Mesenchymal stem cell (in vitro differentiated cells and primary cell): ENCODE measurements at places on chromosomes 5 and 9.

- no peak overlapping the region for H3K4me3 ChIP-seq
- DNase-seq: no peak
- no peak overlapping the region for H3K27ac ChIP-seq
- H3K27me3 ChIP-seq: no peaks in the 10 kb centered on the region
- H3K4me1 ChIP-seq: no peaks in the 10 kb centered on the region
Observed at GRCh38 chr5:28903643-28904042, 1865.3 kb upstream of the CDH9 start.

DNA sequence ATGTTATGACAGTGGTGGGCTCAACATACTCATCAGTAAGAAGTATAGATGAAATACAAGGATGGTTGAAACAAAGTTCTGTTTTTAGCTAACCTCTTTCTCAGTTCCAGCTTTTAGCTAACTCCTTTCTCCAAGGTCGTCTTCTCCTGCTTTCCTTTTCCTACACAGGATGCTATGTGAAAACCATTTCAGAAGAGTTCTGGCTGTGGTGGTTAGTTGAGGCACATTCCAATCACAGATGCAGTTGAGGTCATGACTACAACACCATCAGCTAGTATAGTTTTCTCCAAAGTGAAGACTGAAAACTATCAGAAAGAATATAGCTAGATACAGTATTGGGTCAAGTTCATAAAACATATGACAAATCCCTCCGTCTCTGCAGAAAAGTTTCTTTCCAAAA lies 477.7 kb upstream of the C9orf72 start:
- H3K27me3 ChIP-seq: no peaks in the 10 kb centered on the region
- peak; percentile 4 for DNase-seq

- DNase-seq: no peak
- H3K27me3 ChIP-seq: no peaks in the 10 kb centered on the region
- H3K27ac ChIP-seq: no peak overlapping the region
- no peaks in the 10 kb centered on the region for H3K36me3 ChIP-seq
- no peak overlapping the region for H3K4me3 ChIP-seq
Observed at GRCh38 chr5:114838937-114839336, 330.8 kb downstream of the TRIM36 start.

DNA sequence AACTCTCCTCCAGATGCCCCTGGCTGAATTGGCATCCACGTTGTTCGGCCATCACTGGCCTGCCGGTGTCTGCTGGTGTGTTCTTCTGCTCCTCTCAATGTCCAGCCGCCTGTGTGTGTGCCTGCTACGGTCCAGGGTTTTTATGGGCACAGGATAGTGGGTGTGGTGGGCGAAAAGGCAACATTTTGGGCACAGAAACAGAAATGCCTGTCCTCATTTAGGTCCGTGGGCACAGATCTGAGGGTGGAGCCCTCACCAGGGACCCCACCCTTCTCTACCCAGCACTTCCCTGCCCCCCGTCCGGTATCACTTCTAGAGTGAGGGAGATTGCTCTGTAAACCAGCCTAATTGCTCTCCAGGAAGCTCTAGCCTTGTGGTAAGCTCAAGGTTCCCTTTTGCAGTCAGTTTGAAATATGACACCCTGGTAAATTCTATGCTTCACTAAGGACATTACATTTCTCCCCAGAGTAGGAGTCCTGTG lies 410.1 kb downstream of the MAT2B start:
- no peak overlapping the region for H3K27ac ChIP-seq
- no peaks in the 10 kb centered on the region for H3K36me3 ChIP-seq
- H3K4me3 ChIP-seq: no peak overlapping the region
- H3K27me3 ChIP-seq: no peaks in the 10 kb centered on the region
- H3K4me1 ChIP-seq: no peaks in the 10 kb centered on the region

- no peak overlapping the region for H3K27ac ChIP-seq
- H3K27me3 ChIP-seq: no peaks in the 10 kb centered on the region
- DNase-seq: no peak
Observed at GRCh38 chr9:80177949-80178480, 606.2 kb downstream of the TLE4 start.

DNA sequence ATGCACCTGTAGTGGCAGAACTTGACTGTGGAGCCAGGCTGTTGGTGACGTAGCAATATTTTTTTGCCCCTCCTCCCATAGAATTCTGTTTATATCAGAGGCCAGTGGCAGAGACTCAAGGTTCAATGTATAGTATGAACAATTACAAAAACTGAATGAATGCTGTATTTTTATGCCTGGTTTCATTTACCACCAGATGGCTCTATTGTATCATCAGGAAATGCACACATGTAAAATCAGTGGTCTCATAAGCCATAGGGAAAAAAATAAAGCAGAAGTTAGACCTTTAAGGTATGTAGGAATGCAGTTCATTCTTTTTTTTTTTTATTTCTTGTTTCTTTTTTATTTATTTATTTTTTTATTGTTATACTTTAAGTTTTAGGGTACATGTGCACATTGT lies 43.6 kb downstream of the CCDC192 start:
- no peaks in the 10 kb centered on the region for H3K4me1 ChIP-seq
- no peak overlapping the region for H3K27ac ChIP-seq
- peak; percentile 39 for DNase-seq
- no peaks in the 10 kb centered on the region for H3K27me3 ChIP-seq
- no peak overlapping the region for H3K4me3 ChIP-seq

DNA sequence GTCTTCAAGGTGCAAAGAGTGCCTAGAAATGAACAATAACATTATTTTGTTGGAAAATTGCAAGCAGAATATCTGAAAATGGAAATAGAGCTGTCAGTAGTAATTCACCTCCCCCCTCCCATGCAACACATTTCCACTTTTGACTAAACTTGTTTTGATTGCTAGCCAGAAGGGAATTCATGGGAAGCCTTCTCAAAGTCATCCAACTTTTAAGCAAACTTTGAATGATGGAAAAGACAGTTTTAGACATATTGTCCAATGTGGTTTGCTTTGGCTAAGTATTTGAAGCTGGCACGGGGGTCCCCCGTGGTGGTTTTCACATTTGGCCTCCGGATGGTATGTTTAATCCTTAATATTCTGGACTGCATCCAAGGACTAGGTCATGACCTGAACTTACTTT lies 7.5 kb downstream of the NR2F1 start:
- no peak overlapping the region for H3K27ac ChIP-seq
- no peak overlapping the region for H3K4me3 ChIP-seq
- no peaks in the 10 kb centered on the region for H3K27me3 ChIP-seq
- H3K36me3 ChIP-seq: peaks cover 2% of the 10 kb centered on the region
- DNase-seq: peak; percentile 5

DNA sequence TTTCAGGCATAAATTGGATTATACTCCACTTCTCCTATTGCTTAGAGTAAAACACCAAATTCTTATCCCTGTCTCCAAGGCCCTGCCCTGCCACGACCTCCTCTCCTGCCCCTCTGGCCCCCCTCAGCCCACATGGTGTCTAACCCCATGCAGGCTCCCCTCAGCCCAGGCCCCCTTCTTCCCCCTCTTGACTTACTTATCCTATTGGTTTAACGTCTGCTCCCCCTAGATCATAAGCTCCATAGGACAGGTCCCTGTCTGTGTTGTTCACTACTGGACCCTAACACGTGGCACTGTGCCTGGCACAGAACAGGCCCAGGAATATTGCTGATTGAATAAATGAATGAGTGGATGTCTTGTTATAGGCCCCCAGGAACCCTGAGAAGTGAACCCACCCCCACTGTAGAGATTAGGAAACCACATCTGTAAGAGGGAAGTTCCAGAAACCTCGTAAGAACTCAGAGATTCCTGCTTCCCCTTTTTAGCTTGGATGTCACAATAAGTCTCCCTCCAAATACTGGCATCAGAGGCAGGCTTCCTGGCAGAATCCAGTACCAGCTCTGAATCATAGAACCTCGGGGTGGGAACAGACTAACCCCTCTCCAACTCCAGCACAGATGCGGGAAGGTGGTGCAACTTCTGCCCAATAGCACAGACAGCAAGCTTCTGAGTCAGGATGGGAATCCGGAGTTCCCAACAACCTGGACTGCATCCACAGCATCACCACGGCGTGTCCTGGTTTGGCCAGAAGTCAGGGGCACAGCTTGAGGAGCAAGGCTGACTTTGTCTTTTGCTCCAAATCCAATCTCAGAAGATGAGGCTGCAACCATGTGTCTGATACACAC lies 31.5 kb downstream of the HRH2 start:
- H3K4me3 ChIP-seq: no peak overlapping the region
- H3K27ac ChIP-seq: no peak overlapping the region
- no peaks in the 10 kb centered on the region for H3K36me3 ChIP-seq

- no peak overlapping the region for H3K27ac ChIP-seq
- H3K4me3 ChIP-seq: no peak overlapping the region
- DNase-seq: no peak
- H3K4me1 ChIP-seq: peaks cover 2% of the 10 kb centered on the region
- no peaks in the 10 kb centered on the region for H3K27me3 ChIP-seq
- H3K36me3 ChIP-seq: no peaks in the 10 kb centered on the region
Observed at GRCh38 chr9:80883426-80883825, 805.9 kb downstream of the TLE1 start.

DNA sequence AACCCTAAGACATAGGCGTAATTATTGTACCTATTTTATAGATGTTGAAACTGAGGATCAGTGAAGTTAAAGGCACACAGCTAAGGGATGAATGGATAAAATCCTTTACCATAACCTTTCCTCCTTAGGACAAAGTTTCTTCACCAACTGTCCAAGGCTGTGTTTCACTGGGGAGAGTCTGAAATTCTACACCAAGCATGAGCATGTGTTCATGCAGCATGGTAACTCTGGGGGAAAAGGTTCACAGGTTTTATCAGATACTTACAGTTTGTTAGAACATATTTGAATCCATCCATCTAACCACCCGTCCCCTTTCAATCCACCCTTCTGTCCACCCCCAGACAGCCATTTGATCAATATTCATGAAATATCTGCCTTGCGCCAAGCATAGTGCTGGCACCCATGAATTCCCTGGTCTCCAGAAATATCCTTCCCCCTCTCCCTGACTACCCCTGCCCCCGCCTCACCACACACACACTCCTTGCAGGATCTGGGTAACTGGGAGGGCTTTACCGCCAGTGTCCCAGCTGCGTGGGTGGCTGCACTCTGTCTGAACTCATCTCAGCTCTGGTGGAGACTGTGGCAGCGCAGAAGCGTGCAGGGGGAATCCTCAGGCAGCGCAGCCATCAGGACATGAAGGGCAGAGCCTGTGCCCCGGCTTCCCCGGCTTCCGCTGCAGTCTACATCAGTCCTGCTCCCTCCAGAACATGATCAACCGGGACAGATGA lies 6.3 kb upstream of the KCNIP1 start:
- H3K4me3 ChIP-seq: no peak overlapping the region
- H3K27ac ChIP-seq: no peak overlapping the region
- no peaks in the 10 kb centered on the region for H3K27me3 ChIP-seq
- DNase-seq: no peak
- H3K36me3 ChIP-seq: no peaks in the 10 kb centered on the region

- no peak overlapping the region for H3K4me3 ChIP-seq
- no peak for DNase-seq
- H3K27ac ChIP-seq: no peak overlapping the region
Observed at GRCh38 chr9:16331031-16331430, 539.4 kb downstream of the BNC2 start.

DNA sequence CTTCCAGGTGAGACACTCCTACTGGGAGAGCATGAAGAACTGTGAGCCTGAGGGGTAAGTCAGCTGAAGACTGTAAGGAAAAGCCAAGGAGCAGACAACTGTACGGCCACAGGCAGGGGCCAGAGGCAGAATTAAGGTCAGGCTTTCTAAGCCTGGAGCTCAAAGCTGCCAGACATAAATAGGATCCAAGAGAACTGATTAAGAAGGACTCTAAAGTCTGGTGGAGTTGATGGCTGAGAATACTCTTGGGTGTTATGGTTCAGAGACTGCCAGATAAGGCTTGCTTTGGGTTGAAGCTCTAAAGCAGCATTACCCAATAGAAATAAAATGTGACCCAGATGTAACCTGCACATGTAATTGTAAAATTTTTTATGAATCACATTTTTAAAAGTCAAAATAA lies 12.2 kb downstream of the PDE8B start:
- H3K27ac ChIP-seq: no peak overlapping the region
- no peaks in the 10 kb centered on the region for H3K4me1 ChIP-seq

GRCh38 chr9:90916147-90916734 lies 114.6 kb downstream of the SYK start:
- peaks cover 6% of the 10 kb centered on the region for H3K4me1 ChIP-seq
- no peak overlapping the region for H3K4me3 ChIP-seq
- peak; percentile 28 for DNase-seq

- H3K27me3 ChIP-seq: no peaks in the 10 kb centered on the region
- DNase-seq: no peak
- no peaks in the 10 kb centered on the region for H3K4me1 ChIP-seq
- no peak overlapping the region for H3K27ac ChIP-seq
- no peak overlapping the region for H3K4me3 ChIP-seq
- H3K36me3 ChIP-seq: no peaks in the 10 kb centered on the region
Observed at GRCh38 chr5:84478603-84479002, 93.9 kb upstream of the EDIL3 start.

DNA sequence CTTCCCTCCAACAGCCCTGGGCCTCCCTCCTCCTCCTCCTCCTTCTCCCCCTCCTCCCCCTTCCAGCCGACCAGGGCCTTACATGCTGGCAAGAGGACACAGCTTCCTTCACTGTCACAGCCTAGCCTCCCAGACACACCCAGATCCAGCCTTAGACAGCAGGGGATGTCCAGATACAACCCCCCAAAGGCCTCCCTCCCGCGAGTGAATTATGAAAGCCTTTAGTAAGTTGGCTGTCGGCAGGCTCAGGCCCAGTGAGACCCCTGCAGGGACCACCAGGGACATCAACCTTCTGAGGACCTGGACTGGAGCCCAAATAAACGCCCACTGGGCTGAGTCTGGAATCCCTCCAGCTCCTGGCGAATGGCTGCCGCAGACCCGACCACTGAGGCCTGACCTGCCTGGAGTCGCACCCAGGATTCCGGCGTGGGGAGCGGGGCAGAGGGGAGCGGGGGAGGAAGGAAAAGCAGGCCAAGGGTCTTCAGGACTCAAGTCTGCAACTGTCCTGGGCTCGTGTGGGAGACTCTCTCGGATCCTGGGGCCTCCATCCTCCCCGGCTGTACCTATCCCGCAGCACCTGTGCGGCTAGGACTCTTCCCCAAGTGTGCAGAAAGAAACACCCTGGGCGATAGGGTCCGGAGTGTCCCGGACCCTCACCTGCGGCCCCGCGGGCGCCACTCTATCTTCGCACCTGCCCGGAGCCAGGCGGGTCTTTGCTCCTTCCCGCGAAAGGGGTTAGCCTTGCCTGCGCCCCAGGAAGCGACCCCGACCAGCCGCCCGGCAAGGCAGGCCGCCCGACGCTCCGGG lies 705 bp downstream of the SEPTIN8 start:
- peaks cover 46% of the 10 kb centered on the region for H3K4me1 ChIP-seq
- peak; percentile 65 for DNase-seq
- peak overlapping the region; percentile 88 for H3K27ac ChIP-seq
- peak overlapping the region; percentile 78 for H3K4me3 ChIP-seq
- H3K27me3 ChIP-seq: no peaks in the 10 kb centered on the region
- no peaks in the 10 kb centered on the region for H3K36me3 ChIP-seq

DNA sequence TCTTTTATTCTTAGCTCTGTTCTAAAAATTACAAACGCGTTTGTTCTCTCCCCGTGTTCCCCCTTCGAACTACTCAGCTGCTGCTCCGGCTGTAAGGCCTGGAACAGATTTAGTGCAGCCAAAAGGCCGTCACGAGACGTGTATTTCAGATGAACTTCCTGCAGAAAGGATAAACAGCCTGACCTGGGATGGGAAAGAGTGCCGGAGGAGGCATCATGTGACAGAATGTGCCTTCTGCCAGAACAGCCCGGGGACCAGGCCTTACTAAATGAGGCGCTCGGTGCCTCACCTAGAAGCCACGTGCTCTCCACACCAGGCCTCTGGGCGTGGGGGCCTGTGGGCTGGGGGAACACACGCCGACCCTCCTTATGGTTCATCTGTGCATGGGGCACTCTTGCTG lies 94.7 kb downstream of the PPARGC1B start:
- H3K4me3 ChIP-seq: no peak overlapping the region
- H3K27ac ChIP-seq: no peak overlapping the region
- H3K36me3 ChIP-seq: no peaks in the 10 kb centered on the region
- DNase-seq: peak; percentile 30
- peaks cover 5% of the 10 kb centered on the region for H3K4me1 ChIP-seq
